Activated CD4-positive, alpha-beta T cell treated with anti-CD3 and anti-CD28 coated beads, Interleukin-2, amount 10 ng/mL, durations not matched to agents 7 days and 5 days (primary cell): ENCODE measurements at places on chromosomes 12 and 14.
A peak's percentile ranks its signal among the peaks of the same experiment; 100 is the strongest.

DNA sequence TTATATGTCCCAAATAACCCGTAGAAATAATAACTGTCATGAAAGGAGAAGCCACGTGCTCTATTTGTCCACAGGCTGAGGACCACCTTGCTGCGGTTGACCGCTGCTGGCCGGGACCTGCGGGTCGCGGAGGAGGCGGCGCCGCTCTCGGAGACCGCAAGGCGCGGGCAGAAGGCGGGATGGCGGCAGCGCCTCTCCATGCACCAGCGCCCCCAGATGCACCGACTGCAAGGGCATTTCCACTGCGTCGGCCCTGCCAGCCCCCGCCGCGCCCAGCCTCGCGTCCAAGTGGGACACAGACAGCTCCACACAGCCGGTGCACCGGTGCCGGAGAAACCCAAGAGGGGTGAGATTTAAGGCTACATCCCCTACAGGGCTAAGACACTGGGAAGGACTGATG is 21.0 kb downstream of the RPGRIP1 start:
- peak; percentile 9 for DNase-seq

GRCh38 chr12:125436686-125437085 is 371.5 kb downstream of the AACS start:
- no peak for DNase-seq

DNA sequence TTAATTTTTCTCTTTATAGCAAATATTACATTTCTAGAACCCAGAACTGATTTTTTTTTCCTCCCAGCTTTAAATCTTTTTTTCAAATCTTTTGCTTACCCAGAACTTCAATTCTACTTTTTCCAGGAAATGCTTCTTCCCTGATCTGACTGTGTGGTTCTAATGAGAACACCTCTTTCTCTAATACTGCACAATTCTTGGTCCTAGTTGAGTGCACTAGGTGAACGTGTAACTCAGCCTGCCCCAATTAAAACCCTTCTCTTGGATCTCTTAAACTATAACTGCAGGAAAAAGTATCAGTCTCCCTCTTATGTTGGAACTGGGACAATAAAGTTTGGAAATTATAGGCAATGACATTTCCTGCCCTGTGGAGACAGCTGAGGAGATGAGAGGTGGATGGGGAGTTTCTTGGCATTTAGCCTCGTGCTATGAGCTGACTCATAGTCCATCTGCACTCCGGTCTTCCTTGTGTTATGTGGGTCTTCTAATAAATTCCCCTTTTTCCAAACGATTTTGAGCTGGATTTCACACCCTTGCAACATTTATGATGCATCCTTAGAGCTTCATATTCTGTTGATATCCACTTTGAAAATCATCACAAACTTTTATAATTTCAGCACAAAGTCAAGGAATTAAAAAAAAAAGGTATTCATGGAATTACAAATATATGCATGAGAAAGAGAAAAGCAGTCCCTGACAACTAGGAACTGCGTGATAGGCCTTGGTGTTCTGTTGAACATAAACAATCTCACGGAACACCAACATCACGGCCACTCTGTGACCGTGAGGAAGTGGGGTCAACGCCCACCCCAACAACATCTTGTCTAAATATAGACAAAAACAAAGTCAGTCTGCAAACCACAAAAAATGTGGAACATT is 52.4 kb downstream of the BRMS1L start:
- no peak for DNase-seq

DNA sequence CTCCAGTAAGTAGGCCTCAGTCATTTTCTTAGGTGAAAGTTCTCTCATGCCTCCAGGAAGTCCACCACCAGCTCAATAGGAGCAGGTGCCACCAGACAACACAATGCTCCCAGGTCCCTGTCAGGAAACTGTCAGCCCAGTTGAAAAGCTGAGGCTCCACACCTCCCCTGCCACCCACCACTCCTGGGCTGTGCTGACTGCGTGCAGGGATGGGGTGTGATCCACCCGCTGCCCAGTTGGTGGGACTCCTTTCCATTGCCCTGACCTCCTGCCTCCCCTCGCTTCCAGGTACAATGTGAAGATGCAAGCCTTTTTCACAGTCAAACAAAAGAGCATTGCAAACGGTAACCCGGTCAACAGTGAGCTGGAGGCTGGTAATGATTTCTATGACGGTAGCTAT is 64.8 kb upstream of the RIN3 start:
- no peak for DNase-seq

DNA sequence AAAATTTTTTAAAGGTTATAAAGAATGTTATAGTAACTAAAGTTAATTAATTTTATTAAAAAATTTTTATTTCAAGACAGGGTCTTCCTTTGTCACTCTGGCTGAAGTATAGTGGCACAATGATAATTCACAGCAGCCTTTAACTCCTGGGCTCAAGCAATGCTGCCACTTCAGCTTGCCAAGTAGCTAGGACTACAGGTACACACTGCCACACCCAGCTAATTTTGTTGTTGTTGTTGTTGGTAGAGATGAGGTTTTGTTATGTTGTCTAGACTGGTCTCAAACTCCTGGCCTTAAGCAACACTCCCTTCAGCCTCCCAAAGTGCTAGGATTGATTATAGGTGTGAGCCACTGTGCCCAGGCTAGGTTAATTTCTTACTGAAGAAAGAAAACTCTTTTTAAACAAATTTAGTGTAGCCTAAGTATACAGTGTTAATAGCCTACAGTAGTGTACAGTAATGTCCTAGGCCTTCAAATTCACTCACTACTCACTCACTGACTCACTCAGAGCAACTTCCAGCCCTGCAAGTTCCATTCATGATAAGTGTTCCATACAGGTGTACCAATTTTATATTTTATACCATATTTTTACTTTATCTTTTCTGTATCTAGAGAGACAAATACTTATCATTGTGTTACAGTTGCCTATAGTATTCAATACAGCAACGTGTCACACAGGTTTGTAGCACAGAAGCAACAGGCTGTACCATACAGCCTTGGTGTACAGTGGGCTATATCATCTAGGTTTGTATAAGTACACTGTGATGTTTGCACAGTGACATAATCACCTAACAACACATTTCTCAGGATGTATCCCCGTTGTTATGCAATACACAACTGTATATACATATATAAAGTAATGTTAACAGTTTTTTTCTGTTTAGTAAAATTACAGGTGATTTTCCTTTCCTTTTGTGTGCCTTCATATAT is 24.7 kb upstream of the DNAAF2 start:
- DNase-seq = no peak

DNA sequence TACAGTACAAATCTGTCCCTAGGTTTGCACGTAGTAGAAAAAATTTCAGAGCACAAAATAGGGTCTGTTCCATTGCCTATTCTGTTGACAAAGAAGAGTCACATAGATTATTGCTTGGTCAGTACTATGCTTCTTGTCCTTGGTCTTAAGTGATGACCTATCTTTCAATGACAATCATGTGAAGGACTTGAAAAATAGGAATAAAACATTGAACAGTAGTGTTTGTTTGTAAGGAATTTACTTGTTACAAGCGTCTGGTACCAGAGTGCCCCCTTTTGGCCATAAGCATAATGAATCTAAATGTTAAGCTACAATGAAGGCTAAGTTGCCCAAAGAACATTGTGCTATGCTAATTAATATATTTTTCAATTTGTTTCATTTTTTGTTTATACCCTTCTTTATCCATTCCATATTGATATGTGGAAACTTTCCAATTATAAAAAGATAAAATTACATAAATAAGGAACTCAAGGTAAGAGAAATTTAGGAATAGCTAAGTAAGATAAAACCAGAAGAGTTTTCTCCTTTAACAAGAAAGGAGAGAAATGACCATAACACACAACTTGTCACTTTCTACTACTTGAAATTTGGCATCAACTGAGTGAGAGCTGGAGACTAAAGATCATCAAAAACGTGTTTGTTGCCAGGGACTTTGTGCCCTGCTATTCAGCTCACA is 204.7 kb downstream of the EPS8 start:
- DNase-seq = peak; percentile 62

DNA sequence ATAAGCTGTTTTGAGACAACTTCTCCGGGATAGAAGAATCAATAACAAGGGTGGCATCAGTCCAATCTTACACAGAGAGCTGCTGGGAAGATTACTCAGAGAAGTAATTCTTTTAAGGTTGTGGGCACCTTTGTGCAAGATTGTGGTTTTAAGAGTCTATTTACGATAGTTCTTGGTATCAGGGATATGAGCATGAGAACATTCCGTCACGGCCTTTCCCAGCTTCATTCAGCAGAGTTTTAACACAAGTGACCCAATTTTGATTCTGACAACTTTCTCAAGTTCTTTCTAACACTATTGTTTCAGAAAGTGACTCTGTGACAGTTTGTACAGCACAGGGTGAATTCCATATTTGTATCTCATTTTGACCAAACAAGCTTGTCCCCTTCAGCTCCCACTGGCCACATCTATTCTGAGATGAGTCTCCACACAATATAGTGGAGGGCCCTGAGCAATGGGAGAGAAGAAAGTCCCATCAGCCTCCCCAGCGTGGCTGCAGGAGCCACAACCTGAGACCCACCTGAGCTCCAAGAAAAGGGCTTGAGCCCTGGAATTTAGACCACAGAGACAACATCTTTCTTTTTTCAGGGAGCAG is 869.2 kb downstream of the TMEM121 start:
- DNase-seq = no peak

DNA sequence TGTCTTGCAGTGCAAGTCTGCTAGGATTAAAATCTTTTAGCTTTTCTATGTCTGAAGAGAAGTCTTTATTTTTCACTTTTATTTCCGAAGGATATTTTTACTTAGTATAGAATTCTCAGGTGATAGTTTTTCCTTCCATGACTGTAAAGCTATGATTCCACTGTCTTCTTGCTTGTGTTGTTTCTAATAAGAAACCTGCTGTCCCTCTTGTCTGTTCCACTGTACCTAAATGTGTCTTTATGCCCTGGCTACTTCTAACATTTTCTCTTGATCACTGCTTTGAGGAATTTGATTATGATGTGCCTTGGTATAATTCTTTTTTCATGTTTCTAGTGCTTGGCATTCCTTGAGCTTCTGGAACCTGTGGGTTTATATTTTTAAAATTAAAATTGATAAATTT is 228.7 kb downstream of the CACNA1C start:
- no peak for DNase-seq

- no peak for DNase-seq
These were observed 67.3 kb upstream of the BICD1 start for GRCh38 chr12:32039347-32039746.

DNA sequence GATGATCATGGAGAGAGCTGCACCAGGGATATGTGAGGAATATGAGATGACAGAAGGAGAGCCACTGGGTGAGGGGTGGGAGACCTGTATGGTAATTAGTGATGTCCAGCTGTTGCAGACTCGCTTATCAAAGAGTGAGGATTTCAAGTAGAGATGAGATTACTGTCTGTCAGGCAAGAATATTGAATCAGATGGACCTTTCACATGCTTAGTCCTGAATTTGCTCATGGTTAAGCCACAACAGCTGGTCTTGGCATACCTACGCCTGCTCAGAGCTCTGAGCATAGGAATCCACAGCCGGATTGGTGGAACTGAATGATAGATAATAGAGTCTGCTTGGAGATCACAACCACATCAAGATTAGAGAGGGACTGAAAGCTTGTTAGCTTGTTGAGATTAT is 115.2 kb upstream of the ARHGAP5 start:
- no peak for DNase-seq

DNA sequence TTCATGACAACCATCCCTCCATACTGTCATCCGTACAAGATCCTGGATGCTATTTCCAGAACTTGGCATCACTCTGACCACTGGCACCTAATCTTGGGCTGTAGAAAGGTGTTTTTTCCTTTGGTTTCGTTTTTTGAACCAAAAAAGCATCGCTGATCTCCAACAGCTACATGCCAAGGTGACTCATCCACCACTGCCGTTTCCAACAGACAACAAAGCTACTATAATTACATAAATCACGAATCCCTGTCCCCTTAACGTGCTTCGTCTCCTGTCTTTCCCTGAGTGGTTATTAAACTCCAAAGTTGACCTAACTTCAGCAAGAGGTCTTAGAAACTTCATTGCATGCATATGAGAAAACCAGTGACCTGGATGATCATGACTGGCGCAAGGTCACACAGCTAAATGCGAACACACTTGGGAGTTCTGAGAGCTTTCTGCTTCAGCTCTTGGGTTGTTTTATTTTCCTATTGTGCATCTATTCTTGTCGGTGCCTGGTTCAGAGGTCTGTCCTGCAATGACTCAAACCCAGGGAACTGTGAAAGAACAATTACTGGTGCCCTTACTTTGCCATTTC is 99.9 kb downstream of the PPM1H start:
- DNase-seq = no peak

- no peak for DNase-seq
These were observed 113.8 kb upstream of the FOXG1 start for GRCh38 chr14:28652782-28653181.

DNA sequence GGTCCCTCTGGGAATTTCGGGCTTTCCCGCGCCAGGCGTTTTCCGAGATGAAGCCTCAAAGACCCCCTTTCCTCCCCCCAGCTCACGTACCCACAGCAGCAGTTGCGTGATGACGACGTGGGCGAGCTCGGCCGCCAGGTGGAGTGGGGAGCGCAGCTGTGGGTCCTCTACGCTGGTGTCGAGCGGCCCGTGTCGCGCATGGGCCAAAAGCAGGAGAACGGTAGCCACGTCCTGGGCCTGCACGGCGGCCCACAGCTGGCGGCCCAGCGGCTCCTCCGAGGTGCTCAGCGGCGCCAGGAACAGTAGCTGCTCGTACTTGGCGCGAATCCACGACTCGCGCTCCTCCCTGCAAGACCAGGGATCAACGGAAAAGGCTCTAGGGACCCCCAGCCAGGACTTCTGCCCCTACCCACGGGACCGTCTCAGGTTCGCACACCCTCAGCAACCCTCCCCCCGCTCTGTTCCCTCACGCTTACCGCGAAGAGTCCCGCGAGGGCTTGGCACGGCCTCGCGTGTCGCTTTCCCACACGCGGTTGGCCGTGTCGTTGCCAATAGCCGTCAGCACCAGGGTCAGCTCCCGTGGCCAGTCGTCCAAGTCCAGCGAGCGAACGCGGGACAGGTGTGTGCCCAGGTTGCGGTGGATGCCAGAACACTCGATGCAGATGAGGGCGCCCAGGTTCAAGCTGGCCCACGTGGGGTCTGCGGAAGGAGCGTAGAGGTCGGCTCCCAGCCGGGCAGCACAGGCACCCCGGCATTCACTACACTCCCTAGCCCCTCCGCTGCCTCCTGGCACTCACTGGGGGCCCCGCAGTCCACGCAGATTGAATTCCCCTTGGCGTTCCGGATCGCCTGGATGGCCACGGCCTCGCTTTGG is 11.4 kb downstream of the AGAP2 start:
- peak; percentile 5 for DNase-seq

DNA sequence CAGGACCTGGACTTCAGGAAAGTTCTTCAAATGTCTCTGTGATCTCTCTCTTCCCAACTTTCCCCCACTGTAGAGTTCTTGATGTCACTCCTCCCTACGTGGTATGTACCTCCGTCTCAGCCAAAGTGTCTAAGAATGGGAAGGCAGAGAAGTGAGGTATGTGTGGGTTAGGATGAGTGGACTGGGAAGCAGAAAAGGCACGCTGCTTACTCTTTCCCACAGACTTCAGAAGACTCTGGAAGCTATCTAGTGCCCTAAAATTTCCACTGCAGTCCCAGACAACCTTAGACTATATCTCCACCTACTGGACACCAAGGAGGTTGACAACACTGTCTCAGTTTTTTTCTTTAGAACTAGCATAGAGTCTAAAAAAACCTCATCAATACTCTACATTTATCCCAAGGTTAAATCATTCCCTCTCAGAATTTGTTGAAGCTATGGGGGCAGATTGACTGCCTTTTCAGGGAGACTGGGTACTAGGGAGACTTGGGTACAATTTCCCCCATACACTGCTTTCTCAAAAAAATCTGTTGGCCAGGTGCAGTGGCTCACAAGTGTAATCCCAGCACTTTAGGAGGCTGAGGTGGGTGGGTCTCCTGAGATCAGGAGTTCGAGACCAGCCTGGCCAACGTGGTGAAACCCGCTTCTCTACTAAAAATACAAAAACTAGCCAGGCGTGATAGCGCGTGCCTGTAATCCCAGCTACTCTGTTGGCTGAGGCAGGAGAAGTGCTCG is 20.6 kb upstream of the ITGA5 start:
- DNase-seq = peak; percentile 17
